ENCODE measurements at places on chromosomes 3 and 15.

DNA sequence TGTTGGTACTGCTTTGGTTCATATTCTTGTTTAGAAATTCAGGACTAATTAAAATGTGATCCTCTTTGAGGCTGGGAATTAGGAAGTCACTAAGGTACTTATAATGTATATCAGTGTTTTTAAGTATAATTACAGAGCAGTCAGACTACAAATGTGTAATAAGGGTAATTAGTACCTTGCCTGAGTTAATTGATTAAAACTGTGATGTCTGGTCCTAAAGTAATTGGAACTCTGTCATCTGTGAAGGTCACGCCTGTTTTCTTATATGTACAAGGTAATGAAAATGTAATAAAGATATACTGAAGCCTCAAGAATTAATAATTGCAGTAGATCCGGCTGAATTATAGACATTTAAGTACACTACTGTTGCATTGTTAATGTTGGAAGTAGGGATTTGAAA is 32.8 kb downstream of the RIOX2 start:
- DNase-seq = no peak

DNA sequence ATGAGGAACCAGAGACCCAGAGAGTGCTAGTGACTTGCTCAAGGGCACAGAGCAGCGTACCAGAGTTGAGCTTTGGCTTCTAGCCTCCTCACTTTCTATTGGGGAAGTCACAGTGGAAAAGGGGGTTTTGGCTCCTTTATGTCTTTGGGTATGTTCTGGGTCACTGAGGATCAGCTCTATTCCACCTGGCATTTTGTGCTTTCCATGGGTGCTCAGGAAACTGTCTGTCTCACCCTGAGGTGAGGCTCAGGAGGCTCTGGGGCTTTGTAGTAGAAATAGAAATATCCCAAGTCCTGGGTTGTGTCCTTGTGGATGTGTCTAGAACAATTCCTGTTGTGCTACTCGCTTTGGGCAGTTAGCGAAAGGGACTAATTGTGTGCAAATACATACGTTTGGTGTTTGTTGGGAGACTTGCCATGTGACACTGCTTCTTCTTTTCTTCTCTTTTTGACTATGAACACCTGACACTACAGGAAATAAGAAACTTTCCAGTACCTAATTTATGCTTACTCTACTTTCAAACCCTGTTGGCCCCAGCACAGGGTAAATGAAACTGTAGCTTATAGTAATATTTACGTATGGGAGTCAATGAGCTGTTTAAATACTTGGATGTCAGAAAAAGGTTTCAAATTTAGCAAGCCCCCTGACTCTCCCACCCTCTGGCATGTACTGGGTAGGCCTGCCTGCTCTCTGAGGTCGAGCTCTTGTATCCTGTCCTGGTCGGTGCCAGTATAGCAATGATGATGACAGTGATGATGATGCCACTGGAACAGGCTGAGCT is 35.6 kb downstream of the SMAD3 start:
- no peak for DNase-seq

- DNase-seq = no peak
Measured at GRCh38 chr3:115693868-115694267, 70.6 kb downstream of the GAP43 start.

GRCh38 chr3:48614044-48614443 is 4.6 kb upstream of the UQCRC1 start:
- no peak for DNase-seq

DNA sequence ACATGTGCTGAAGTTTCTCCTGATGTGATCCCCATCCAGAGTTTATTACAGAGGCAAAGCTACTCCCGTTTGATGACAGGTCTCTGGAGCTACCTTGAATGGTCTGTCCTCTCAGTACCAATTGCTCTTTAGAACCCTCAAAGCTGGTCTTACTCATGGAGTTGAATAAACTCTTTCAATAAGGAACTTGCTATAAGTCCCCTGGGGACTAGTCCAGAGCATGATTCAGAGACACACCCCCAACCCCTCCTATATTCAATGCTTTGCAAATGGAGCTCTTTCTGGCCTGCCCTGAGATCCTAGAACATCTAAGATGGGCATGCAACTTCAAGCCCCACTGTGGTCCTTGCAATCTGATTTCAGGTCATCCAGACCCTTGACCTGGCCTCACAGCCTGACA is 23.9 kb upstream of the TPM1 start:
- DNase-seq = no peak

DNA sequence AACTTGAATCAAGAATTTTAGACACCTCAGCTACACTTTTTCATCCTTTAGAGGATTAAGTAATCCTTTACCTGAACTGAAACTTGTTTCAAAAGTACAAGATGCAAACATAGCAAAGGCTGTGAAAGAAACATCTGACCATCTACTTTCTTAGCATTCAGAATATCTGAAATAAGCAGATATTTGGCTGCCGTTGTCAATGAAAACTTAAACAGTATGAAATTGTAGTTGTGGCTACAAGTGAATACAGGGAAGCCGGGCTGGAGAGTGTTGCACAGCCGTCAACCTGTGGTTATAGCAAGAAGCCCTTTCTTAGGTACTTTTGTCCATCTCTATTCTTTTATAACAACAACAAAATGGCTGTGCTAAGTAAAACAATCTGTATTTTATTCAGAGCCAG is 6.9 kb upstream of the CX3CR1 start:
- no peak for DNase-seq

GRCh38 chr3:148331081-148331846 is 366.4 kb upstream of the AGTR1 start:
- DNase-seq = no peak

- DNase-seq = no peak
Measured at GRCh38 chr15:50260969-50261496, 4.5 kb downstream of the HDC start.

GRCh38 chr3:50551681-50552435 is 15.7 kb downstream of the C3orf18 start:
- no peak for DNase-seq

DNA sequence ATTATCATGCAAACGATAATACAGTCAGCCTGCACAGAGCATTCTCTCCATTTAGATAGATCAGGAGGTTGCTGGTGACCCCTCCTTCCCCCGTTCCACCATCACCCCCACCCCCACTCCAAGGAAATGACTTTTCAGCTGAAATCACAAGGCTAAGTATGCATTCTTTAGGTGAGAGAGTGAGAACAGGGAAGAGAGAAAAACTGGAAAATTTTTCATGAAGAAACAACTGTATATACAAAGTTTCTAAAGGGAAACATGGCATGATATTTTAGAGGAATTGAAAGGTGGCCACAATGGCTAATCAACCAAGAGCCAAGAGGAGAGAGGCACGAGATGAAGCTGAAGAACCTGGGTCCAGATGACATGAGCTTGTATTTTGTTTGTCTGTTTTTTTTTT is 22.2 kb downstream of the BCL2A1 start:
- no peak for DNase-seq

GRCh38 chr3:166123088-166123487 is 285.9 kb upstream of the BCHE start:
- DNase-seq = no peak

- no peak for DNase-seq
Measured at GRCh38 chr3:190036631-190037030, 84.1 kb downstream of the P3H2 start.

- DNase-seq = no peak
Measured at GRCh38 chr3:60660026-60660425, 591.2 kb downstream of the FHIT start.

GRCh38 chr3:178584722-178585380 is 48.6 kb downstream of the KCNMB2 start:
- no peak for DNase-seq

DNA sequence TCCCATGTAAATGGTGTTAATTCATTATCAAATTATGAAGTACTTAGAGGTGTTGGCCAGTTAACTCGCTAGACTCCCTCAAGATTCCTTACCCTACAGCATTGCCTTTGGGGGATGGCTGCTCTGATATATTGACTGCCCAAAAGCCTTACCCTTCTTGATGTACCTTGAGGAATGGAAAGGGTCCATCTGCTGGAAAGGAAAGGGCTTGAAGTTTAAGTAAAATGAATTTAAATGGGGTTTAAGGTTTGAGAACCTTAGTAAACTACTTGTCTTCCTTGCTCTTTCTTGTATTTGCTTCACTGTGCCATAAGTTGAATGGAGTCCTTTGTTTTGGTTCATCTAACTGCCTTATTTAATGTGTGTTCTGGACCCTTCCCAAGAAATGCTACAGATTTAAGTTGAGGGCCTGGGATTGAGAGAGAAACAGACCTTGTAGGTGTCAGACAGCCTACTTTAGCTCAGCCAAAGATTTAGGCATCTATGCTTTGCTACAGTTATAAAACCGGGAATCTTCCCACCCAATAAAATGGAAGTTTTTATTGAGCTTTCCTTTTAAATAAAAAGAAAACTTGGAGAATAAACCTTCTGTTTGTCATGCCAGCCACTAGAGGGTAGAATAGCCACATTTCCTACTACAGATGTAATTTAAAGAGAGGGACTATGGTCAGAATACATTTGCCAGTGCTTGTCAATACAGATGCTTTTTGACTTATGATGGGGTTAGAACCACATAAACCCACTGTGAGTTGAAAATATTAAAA is 25.3 kb downstream of the CMSS1 start:
- DNase-seq = no peak

DNA sequence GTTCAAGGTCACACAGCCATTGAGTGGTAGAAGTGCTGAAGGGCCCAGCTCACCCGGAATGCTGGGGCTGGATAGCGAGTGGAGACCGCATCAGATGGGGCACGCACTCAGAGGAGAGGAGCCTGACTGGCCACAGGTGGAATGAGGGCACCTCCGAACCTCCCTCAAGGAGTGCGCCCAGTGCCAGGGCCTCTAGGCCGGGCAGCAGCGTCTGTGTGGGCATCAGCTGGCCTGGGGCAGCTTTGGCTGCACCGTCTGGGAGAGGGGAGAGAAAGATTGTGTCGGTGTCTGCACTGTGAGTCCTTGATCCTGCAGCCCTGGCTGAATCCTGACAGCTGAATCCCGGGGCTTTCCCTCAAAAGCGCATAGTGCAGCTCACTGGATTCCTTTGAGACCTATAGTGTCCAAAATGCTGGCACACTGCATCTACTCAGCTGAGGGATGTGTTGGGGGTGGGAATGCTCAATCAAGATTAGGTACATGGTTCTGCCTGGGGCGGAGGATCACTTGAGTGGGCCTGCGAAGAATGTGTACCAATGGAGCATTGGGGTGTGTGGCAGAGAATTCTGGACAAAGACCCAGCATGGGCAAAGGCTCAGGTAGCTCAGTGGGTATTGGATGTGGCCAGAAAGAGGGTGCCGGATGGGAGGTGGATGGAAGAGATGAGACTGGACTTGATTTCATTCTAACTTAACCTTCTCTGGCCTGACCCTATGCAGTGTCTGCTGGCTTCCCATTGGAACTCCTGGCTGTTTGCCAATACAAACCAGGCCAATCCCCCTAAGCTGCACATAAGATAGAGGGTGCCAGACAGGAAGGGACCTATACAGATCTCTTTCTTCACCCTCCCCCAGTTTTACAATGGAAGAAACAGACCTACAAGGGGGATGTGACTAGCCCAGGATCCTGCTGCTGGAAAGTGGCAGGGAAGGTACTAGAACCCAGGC is 950 bp downstream of the ANKDD1A start:
- DNase-seq = no peak

DNA sequence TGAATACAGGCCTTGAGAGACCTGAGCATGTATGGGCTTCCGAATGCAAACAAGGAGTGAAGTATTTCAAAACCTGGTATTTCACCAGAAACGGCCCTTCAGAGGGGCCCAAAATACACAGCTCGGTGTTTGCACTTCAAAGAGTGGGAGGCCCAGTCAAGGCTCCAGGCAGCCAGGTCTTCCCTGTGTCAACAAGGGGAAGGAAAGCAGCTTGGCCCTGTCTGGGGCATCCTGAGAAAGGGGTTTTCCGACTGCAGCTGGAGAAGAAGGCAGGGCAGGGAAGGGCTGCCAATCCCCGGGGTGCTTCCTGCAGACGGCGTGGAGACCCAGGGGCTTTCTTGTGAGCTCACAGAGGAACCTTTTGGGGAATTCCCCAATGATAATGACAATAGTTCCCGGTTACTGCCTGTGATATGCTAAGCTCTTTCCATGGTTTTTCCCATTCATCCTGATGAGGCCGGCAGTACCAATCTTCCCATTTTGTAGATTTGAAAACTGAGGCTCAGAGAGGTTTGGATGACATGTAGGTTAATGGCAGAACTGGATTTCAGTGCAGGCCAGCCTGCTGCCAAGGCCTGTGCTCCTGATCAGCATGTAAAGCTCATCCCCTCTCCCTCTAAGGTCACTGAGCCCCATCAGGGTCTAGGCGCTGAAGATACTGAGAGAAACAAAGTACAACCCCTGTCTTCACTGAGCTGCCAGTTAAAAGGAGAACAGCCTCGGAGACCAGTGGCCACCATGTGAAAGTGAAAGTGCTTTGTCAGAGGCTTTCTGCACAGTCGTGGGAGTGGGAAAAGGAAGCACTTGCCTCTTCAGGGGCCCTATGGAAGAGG is 43.0 kb upstream of the TLE3 start:
- DNase-seq = no peak

GRCh38 chr3:79264892-79265291 is 502.9 kb downstream of the ROBO1 start:
- DNase-seq = no peak

DNA sequence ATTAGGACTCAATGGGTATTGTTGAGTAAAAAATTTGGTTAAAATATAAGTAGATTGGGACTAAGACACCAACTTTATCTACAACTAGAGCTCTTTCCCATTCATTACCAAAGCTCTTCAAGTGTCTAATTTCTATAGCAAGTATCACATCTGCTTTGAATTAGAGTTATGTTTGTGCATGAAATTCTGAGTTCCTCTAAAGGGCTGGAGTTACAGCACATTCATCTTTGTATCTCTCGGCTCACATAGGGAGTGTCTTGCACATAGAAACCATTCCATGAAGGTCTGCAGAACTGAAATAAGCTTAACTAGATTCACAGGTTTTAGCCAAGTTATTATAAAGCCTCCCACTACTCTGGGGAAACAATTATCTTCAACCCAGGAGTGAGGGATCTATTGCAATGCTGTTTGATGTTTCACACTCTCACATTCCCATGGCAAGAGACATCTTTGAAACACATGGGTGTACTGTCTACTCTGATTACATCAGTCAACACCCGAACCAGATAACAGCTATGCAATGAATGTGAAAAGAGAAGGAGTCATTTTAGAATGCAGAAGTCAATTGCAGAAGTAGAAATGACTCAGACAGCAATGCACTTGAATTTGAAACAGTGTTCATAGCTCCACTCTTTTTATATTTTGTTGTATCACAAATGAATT is 93.1 kb upstream of the KBTBD8 start:
- no peak for DNase-seq

- no peak for DNase-seq
Measured at GRCh38 chr3:152434142-152434541, 165.4 kb downstream of the MBNL1 start.

DNA sequence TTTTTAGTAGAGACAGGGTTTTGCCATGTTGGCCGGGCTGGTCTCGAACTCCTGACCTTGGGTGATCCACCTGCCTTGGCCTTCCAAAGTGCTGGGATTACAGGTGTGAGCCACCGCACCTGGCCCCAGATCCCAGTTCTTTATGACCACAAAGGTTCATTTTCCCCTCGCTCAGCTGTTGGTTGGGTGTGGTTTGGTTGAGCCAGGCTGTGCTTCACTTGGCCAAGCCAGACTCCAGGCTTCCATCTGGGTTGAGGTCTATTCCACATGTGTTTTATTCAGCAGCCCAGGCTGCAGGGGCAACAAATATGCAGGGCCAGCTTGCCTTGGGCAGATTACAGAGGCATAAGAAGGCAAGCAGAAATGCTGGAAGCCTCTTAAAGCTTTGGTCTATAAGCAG is 13.7 kb downstream of the CGNL1 start:
- DNase-seq = no peak

All from 8988T (cell line).